PC-9 (cell line): ENCODE measurements at places on chromosomes 11 and 22.

DNA sequence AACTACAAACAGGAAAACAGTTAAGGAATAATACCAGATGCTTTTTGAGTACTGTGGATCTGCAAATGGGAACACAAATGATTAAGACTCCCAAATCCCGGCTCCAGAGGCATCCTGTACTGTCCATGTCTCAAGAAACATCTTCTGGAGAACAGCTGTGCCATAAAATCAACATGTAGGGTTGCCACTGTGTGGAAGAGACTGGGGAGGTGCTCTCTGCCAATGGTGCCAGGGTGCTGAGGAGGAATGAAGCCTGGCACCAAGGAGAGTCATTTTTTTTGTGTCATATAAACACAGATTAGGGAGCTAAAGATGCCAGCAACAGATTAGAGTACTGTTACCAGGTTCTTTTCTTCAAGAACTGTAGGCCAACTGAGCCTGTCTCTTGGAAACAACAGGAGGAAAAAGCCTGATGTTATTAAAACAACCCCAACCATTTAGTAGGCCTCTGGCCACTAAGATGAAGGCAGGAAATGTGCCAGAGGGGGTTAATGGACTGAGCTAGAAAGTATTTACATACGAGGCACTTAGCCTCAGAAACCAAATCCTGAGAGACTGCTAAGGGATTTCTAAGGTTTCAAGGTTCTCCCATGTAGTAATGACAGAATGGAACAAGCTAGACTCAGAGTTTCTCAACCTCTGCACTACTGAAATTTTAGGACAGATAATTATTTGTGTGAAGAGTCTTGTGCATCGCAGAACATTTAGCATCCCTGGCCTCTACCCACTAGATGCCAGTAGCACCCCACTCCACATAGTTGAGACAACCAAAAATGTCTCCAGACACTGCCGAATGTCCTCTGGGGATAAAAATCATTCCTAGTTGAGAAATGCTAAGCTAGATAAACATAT is 54.6 kb upstream of the CHRM4 start:
- no peak for DNase-seq

GRCh38 chr11:68677432-68677831 is 6.9 kb upstream of the GAL start:
- DNase-seq = peak; percentile 90

DNA sequence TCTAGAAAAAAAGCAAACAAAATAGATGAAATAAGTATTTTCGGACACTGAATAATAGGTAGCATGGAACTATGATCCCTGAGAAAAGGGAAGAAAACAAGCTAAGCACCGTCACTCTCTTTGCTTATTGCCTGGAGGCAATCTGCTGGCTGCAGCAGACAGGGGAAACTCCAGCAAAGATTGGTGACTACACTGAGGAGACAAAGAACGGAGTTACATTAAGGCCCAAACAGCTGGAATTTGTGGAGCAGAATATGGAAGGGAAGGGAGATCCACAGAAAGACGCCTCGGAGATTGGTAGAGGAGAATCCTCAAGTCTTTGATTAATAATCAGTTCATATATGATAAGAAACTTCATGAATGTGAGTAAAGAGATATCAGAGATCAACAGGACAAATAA is 150.2 kb downstream of the TYR start:
- DNase-seq = no peak

DNA sequence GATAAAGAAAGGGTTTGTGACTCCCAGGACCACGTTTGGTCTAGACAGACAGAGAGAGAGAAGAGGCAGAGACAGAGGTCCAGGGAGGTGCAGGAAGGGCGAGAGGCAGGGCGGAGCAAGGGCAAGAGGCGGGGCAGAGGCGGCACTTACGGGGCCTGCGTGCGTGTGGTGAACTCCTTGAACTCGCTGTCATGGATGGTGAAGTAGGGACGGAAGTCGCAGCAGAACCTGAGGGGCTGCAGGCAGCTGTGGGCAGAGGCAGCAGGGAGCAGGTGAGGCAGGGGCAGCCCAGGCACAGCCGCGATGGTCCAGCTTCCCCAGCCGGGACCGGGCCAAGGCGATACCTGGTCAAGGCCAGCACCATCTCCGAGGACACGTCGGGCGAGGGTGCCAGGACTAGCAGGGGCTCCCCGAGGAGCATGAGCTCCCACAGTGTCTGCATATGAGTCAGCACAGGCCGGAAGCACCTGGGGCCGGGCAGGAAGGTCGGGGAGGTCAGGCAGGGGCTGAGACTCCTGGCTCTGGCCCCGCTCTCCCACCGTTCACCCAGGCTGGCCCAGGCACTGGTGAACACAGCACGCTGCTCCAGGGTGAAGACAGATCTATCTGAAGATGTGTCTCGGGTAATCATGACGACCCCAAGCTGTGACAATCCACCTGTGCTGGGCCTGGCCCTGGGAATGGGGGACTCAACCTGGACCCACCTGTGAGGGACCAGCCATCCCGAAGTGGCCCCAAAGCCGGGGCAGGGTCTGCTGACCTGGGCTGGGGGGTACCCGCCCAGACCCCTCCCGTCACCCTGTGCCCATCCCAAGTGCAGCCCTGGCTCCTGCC is 7.2 kb upstream of the PLXNB2 start:
- peak; percentile 31 for DNase-seq

DNA sequence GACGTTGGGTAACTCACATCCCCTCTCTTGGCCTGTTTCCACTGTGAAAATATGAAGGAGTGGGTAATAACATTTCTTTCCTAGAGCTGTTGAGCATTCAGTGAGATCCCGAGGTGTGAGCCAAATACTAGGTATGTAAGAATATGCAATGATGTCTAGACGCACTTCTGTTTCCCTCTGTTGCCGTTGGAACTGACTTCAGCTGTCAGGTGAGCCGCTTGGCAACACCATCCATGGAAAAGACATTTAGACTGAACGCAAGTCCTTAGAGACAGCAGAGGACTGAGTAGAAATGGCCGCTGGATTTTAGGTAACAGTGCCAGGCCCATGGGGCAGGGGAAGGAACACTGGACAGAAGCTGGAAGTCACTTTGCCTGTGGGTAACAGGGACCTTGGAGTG is 29.5 kb upstream of the SHANK2 start:
- DNase-seq = no peak

GRCh38 chr11:69267395-69267805 is 26.6 kb upstream of the MYEOV start:
- no peak for DNase-seq

DNA sequence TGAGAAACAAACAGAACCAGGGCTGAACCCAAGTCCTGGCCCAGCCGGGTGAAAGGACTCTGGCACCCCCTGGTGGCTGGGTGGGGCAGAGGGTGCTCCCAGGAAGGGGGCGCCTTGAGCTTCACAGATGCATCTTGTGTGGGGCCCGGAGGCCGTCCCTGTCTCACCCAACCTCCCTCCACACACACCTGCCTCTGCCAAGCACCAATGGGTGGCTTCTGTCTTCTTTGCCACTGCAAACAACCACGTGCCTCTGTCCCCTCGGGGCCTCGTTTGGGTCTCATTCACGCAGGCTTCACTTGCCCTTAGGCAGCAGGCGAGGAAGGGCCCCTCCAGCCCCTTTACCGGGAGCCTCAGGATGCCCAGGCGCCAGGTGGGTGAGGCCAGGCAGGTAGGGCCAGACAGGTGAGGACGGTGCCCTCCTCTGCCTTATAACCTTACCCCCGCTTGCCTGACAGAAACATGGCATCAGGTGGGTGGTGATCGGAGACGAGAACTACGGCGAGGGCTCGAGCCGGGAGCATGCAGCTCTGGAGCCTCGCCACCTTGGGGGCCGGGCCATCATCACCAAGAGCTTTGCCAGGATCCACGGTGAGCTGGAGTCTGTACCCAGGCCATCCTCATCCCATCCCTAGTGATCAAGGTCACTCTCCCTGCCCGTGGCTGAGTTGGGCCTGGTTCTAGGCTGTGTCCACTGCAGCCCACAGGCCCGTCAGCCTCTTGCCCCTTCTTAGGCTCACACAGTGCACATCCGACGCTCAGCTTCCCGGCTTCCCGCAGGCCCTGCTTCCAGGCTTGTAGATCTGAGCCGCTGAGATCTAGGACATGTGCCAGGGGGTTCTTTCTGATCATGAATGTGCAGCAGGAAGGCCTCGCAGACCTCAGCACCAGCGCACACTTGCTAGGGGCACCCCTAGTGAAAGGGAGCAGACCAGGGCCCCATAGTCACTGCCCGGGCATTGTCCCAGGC is 17.2 kb downstream of the POLR3H start:
- DNase-seq = peak; percentile 46

DNA sequence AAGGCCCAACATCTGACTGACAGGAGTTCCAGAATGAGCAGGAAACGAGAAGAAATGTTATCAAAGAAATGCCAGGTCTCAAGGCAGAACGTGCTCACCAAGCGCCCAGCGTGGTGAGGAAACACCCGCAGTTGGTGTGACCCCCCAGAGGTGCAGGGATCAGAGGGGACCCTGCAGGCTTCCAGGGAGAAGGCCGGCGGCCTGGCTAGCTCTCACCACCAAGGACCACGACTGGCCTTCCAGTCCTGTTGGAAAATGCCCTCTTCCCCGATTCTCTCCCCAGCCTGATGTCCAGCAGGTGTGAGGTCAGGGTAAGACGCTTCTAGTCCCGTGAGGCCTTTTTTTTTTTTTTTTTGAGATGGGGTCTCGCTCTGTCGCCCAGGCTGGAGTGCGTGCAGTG is 189.1 kb downstream of the IGLL1 start:
- DNase-seq = no peak

- DNase-seq = no peak
Measured at GRCh38 chr11:108405706-108406105, 61.6 kb downstream of the C11orf65 start.

GRCh38 chr11:12862696-12863469 is 146.2 kb upstream of the RASSF10 start:
- DNase-seq = no peak

DNA sequence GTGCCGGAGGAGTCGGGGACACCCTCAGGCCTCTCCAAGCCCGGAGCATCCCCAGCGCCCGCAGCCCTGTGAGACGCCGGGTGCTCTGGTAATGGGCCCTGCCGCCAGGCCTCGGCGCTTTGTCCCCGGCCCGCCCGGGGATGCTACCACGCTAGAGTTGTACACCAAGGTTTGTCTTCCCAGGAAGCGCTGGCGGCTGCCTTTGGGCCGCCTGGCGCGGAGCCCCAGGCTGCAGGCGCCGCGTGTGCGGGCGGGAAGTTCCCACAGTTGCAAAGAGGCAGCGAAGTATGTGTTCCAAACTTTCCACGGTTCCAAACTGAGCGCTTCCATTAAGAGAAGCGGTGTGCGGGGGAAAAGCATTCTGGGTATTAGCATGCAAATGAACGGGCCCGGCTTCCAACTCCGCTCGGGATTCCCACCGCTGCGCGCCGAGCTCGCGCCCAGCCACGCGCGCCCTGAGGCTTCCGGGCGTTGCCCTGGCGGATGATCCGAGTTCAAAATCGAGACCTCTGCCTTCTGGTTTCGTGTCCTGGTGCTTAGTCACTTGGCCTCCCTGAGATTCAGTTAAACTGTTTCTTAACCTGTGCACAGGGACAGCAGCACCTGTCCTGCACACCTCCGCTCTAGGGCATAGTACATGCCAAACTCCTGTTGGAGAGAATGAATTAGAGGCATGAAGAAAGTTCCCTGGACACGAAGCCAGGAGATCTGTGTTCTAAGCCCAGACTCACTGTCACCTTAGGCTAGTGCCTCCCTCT is 1.3 kb upstream of the PATZ1 start:
- peak; percentile 54 for DNase-seq

GRCh38 chr11:27296497-27296896 is 66.5 kb downstream of the CCDC34 start:
- peak; percentile 4 for DNase-seq

GRCh38 chr11:120925944-120926343 is 98.0 kb upstream of the TBCEL start:
- DNase-seq = no peak

DNA sequence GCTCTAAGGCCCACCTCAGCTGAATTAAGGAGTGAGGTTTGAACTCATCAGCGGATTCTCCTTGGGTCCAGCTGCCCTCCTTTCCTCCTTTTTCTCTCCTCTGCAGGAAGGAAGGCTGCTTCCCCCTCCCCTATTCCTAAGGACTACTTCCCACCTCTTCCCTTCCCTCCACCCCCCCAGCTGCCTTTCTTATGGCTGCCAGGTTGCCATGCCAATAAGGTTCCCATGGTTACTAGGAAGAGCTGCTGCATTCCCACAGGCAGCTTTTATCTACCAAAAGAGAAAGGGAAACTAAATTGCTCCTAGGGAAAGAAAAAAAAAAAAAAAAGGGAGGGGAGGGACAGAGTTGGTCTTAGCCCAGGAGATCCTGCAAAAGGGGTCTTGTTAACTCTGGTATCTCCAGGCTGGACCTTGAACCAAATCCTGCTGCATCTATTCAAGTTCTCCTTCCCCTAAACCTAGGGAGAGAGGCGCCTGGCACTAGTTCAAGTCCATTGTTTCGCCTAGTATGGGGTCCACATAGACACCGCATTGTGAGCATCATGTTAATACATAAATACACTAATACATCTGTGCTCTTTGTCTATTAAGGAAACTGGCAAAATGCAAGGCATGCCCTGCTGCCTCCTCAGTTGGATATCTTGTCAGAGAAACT is 21.2 kb upstream of the FEZ1 start:
- no peak for DNase-seq

DNA sequence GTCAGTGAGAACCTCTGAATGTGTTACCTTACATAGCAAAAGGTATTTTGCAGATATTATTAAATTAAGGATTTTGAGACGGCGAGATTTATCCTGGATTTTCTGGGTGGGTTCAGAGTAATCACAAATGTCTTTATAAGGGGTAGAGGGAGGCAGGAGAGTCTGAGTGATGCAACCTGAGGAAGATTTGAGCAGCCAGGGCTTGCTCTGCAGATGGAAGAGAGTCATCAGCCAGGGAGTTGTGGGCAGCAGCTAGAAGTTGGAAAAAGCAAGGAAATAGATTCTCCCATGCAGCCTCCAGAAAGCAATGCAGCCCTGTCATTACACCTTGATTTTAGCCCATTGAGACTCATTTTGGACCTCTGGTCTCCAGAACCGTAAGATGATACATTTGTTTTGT is 4.1 kb upstream of the WDR74 start:
- DNase-seq = peak; percentile 26

GRCh38 chr11:4465407-4465806 is 16.3 kb downstream of the OR52K2 start:
- DNase-seq = no peak

GRCh38 chr11:86440305-86440716 is 65.6 kb downstream of the CCDC81 start:
- no peak for DNase-seq

DNA sequence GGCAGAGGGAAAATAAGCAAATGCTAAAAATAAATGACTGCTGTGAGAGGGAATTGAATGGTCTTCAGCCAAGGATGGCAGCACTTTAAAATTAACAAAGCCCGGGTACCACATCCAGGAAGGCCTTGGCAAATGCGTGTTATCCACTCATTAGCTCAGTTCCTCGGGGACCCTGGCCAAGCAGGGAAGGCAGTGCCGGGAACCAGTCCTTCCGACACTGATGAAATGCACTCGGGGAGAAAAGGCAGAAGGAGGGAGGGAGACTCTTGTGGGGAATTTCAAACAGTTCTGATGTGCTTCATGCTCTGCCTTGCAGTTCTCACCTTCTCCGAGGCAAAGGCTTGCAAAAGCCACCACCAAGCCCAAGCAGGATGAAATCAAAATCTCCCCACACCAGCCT is 38.3 kb downstream of the CLPB start:
- DNase-seq = no peak
